ENCODE measurements at places on chromosomes 2 and 18. TPM values are rescaled to one million over a fixed set of nuclear protein-coding genes. Genes with fewer than 3 reads are reported as not detected.

CERKL gene
- not detected for total RNA-seq

IL1B gene
- 0.11 TPM for total RNA-seq

FN1 gene
- total RNA-seq, result 15,002 TPM

CCL20 gene
- total RNA-seq, result 2.4 TPM

IL36B gene
- not detected for total RNA-seq

PSME4 gene
- 46.5 TPM for total RNA-seq

DES gene
- total RNA-seq, result under 0.01 TPM

ANKRD53 gene
- total RNA-seq, result 0.65 TPM

Data from placental epithelial cell (primary cell).